ENCODE measurements at places on chromosomes 5 and 9.
A peak's percentile ranks its signal among the peaks of the same experiment; 100 is the strongest.

GRCh38 chr9:26329974-26330373 lies 562.6 kb downstream of the CAAP1 start:
- DNase-seq = no peak

- DNase-seq = no peak
Observed at GRCh38 chr5:133794771-133795415, 173.5 kb downstream of the C5orf15 start.

DNA sequence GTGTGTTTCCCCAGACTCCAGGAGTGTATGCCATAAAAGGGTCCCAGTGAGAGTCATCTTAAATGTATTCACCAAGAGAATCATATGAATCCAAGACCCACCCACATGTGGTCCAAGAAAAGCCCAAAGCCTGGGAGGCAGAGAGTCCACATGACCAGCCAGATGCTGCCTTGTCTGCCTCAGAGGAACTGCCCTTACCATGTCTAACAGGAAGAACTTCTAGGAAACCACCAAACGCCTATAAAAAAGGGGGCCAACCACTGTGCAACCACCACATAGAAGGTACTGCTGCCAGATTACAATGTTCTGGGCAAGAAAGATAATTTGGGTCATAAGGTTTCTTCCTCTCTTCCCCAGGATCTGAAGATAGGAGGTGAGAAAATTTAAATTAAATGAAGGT lies 129.8 kb upstream of the SLC24A2 start:
- no peak for DNase-seq

DNA sequence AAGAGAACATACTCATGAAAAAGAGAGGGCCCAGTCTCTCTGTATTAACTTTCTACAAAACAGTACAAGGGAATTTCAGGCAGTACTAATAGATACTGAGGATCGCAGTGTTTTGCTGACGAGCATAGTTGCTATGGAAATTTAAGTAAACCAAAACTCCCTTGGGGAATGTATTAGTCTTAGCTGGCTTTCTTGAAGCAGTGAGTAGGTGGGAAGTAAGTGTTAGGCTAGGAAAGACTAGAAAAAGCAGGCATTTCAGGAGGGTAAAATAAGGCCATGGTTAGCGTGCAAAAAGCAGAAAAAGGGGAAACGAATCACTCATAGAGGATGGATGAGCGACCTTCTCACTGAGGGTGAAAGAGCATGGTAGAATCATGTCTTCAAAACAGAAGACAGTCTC lies 84.3 kb upstream of the ACTBL2 start:
- DNase-seq = no peak

DNA sequence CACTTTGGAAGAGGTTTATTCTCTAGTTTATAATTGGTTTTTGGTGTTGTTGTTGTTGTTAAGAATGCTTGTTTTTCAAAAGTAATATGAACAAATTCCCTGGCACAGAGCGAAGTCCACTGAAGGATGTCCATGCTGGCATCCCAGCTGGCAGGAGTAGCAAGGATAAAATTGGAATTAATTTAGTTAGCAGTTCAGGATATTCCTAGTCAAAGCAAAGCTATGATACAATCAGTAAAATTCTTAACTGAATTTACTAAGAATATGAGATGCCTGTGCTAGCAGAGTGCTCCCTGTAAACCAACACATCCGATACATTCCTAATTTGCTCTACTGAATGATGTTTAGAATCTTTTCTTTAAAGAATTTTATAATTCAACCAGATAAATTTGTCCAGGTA lies 161.4 kb downstream of the FANCC start:
- DNase-seq = no peak

GRCh38 chr5:57171816-57172465 lies 1.9 kb upstream of the GPBP1 start:
- peak; percentile 44 for DNase-seq

GRCh38 chr9:13410566-13411031 lies 131.1 kb upstream of the MPDZ start:
- no peak for DNase-seq

GRCh38 chr5:176810081-176810597 lies at the start of gene UNC5A:
UNC5A (plus strand) TSS chr5:176810559; CDS start chr5:176810751, 192 bp downstream.
- peak; percentile 70 for DNase-seq

GRCh38 chr5:140175367-140176030 lies 511 bp downstream of the CYSTM1 start:
- peak; percentile 75 for DNase-seq

GRCh38 chr5:96004754-96005153 lies 43.1 kb upstream of the ELL2 start:
- no peak for DNase-seq

GRCh38 chr9:5442400-5443011 lies 4.8 kb upstream of the PLGRKT start:
- peak; percentile 43 for DNase-seq

All from memory B cell (primary cell).